Activated CD8-positive, alpha-beta memory T cell treated with anti-CD3 and anti-CD28 coated beads, Interleukin-2, amount 50 U/mL, for 48 hours (primary cell): ENCODE measurements at places on chromosomes 12 and 14.

GRCh38 chr14:25004389-25004809 is 45.5 kb downstream of the STXBP6 start:
- no peak for DNase-seq

GRCh38 chr14:60356906-60357550 is 108.0 kb downstream of the PPM1A start:
- DNase-seq = no peak

- no peak for DNase-seq
These were observed 254.5 kb upstream of the CAND1 start for GRCh38 chr12:67014642-67015041.

GRCh38 chr14:63673886-63674497 is 32.3 kb upstream of the WDR89 start:
- DNase-seq = no peak

- DNase-seq = no peak
These were observed 128.2 kb downstream of the KLHL28 start for GRCh38 chr14:44833376-44834060.

DNA sequence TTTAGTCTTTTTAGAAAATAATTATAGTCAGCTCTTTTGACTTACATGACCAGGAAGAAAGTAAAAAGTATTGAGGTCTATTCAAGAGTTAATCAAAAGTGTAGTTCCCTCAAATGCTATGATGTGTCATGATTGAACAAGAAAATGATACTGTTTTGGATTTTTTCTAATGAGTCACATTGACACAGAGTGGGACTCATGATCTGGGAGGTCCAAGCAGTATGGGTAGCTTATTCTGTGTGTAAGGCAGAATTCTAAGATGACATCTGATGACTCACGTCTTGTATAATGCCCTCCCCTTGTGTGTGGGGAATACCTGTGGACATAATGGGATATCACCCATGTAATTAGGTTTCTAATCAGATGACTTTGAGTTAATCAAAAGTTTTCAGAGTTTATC is 178.1 kb upstream of the DDHD1 start:
- no peak for DNase-seq

DNA sequence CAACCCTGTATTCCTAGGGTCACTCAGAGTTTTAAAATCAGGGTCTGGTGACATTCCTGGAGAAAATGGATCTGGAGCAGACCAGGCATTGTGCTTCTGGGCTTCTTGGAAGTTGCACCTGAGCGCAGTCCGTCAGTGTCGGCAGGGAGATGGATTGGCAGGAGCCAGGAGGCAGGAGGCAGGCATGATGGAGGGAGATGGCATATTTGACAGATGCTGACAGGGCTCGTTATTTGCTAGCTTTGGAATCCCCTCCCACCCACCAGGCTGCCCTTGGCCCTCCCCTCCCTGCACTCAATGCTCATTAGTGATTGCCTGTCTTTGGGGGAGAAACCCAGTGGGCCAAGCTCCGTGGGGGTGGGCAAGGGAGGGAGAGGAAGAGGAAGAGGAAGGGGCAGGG is 4.7 kb downstream of the CISTR start:
- DNase-seq = no peak

DNA sequence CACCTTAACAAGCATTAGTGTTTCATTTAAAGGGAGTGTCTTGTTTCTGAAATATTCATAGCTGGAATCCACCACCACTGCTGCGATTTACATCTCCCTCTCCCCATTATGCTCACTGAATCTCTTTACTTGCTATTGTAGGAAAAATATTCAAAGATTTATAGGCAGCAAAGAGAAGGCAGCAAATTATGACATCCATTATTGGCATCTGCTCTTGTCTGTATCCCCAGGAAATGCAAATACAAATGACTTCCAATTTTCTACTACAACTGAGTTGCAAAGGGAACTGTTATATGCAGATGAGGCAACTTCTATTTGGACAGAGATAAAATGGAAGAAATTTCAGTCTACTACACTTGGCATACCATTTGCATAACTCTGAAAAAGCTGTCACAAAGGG is 88.4 kb upstream of the PRKD1 start:
- DNase-seq = no peak

GRCh38 chr12:104189915-104190555 is 25.5 kb upstream of the TXNRD1 start:
- DNase-seq = no peak

DNA sequence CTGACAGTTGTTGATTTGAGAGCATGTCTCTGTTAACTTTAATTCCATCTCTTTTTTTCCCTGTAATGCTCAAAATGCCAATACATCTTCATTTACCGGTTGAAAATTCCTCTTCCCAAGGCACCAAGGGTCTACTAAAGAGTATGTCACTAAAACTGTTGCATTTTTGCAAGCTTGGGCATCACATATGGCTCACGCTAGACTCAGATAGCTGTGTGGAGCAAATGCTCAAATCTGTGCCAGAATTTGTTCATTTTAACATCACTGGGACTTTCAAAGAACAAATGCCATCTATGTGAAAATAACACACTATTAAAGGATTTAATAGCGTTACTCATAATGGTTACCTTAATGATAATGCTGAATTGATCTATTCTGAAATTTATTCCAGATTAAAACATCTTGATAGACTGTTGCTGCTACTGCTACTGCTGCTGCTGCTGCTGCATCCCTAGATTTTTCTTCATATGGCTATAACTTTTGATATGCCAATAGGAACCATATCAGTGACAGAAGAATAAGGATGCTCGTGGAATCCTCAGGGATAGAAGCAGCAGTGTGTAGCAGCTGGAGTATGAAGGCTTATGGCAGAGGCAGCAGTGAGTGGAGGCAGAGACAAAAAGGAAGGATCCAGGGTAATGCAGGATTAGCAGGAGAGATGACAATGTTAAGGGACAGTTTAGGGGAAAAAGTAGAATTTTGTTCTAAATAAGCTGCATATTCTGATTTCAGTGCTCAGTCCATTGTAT is 57.3 kb downstream of the MGAT4C start:
- DNase-seq = no peak

DNA sequence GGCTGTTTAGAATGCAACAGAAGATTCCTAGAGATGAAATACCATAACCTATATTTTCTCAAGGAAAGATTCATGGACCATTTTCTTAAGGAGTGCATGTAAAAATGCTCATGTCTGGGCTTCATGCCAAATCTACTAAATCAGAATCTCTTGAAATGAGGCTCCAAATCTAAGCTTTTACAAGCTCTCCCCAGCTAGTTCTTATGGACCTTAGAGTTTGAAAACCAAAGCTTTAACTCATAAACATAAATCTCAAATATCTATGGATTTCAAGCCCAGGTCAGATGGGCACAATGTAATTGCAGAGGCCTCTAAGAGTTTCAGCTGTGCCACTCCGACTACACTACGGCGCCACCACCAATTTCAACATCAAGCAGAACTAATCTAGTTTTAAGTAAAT is 117.3 kb upstream of the CAND1 start:
- DNase-seq = no peak

DNA sequence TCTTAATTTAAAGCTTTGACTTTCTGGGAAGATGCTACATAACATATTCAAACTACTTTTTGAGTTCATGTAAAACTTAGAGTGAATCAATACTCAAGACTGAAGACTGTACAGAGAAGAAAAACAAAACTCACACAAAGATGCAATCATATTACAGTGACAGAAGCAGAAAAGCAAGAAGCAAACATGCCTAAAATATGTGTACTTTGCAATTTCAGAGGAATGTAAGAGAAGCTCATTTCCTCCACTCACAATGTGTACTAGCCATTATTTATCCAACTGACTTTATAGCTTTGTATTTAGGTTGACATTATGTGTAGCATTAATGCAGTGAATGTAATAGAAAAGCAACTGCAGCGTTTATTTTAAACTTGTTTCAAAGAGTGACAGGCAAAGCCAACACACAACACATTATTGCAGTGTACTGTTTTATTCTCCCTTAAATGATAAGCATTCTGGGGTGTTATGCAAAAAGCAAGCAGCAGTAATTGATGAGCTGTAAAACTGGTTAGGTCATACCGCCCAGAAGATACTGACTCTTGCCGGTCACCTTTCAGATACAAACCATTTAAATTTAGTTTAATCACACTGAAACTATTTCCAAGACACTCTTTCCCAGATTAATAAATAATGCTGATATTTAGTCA is 88.2 kb upstream of the PAWR start:
- no peak for DNase-seq

- DNase-seq = peak; percentile 62
These were observed 221.9 kb downstream of the PELI2 start for GRCh38 chr14:56339855-56340701.

- DNase-seq = no peak
These were observed 80.5 kb upstream of the PCED1B start for GRCh38 chr12:46998811-46999368.

- no peak for DNase-seq
These were observed 904 bp upstream of the FAM177A1 start for GRCh38 chr14:35044939-35045797.

- no peak for DNase-seq
These were observed 139.2 kb downstream of the RASSF9 start for GRCh38 chr12:85697003-85697402.

DNA sequence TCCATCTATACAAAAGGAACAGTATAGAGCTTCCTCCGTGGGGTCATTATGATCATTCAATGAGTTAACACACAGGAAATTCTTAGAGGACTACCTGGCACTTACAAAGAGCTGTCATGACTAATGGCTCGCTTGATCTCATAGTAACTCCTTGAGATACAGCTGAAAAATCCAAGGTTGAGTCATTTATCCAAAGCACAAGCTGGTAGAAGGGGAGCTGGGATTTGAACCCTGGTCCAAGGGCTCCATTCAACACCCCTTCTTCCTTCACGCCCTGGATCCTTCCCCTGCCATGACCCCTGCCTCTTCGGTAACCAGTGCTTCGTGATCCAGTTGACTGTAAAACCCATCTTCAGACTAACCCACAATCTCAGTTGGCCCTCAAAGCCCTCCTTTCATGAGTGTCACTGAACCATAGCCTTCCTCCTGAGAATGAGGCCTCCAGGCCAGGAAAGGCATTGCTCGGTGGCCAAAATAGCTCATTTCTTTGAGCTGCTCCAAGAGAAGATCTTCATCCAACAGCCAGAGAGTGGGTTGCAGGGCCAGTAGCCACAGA is 7.8 kb downstream of the ZFP36L1 start:
- DNase-seq = no peak

GRCh38 chr12:92278378-92278828 is 132.8 kb upstream of the BTG1 start:
- DNase-seq = no peak

GRCh38 chr12:105729926-105730325 is 399.4 kb downstream of the C12orf75 start:
- DNase-seq = no peak

GRCh38 chr12:57175428-57176138 is 28.2 kb upstream of the LRP1-AS start:
- DNase-seq = peak; percentile 88

DNA sequence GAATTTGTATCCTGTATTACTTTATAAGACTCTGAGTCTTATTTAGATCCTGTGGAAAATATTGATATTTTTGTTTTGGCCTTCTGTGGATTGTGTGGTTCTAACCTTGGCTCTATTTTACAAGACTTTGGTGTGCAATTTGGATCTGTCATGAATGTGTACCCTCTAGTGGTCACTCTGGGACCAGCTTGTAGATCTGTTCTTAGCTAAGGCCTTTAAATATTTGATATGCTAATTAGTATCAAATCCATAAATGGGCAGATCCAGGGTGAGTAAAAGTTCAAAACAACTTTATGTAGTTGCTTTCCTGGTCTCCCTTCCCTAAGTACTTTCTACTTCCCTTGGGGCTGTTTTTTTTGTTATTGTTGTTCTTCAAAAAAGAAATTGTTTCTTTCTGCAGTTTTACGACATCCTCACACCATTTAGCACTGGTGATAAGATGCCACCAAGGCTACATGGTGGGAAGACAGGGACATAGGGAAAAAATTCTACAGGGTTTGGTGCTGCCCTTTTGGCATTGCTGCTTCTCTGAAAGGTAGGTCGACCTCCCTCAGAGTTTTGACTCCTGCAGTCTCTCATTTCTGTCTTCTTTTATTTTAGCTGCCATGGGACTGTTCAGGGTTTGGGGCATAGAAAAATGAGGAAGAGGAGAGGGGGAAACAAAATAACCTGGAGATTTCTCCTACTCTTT is 238.5 kb downstream of the GPHN start:
- DNase-seq = no peak

GRCh38 chr14:94322648-94323570 is at the start of gene SERPINA6:
SERPINA6 (minus strand) TSS chr14:94323336; CDS start chr14:94314648, 8,688 bp downstream.
- no peak for DNase-seq

GRCh38 chr14:40248671-40249070 is 816.4 kb upstream of the FBXO33 start:
- DNase-seq = no peak

DNA sequence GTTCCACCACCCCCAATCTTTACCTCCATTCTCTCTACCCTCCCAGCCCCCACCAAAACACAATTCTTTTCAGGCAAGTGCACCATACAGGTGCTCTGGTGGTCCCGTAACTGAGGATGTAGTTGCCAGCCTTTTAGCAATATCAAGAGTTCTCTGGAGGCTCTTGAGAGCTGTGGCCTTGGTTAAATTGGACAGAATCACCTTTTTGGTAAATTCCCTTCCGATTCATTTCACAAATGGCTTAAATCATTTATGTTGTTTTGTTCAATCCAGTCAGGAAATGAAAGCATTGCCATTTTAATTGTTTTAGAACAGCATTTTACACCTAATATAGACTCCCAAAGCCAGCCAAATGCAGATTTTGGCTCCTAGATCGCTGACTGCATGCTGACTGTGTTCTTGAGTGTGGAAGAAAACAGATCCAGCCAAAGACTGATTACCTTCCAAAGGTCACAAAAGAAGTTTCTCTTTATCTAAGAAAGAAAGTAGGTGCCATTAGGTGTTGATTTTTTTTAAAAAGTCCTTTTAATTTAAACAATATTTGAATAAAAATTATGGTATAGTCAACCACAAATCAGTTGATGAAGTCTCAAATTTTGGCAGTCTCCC is 25.6 kb downstream of the CRADD start:
- no peak for DNase-seq

DNA sequence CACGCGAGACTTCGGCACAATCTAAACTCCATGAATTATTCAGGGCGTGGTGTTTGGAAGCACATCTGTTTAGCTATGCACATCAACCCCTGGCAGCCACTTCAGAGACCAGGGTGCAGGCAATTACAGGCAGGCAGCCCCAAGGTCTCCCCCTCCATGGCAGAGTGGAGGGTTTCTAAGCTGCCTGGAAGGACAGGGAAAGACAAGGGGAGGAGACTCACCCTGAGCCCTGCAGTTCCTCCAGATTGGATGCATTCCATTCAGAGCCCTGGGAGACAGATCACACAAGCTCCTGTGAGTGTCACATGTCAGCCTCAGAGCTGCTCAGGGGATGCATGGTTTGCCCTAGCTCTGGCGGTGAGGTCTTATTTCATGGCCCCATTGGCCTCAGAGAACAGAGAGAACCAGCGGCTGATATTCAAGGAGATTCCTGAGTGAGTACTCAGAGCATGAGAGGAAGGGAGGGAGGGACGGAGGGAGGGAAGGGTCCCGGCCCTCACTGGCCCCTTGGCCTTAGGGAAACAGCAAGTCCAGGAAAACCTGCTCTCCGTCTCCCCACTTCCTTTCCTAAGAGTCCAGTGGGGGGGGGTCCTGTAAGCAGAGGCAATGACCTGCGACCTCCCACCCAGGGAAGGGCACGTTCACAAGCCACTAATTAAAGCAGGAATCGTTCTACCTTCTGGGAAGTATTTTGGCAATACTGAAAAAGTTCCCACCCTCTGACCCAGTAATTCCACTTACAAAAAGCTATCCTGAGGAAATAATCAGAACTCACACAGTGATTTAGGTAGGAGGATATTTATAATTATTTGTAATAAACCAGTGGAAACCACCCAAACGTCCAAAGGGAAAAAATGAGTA is 55.1 kb downstream of the SSH1 start:
- no peak for DNase-seq

GRCh38 chr12:130859161-130859560 is 12.7 kb upstream of the RAN start:
- no peak for DNase-seq
